ENCODE measurements at places on chromosomes 7 and 10.
A peak's percentile ranks its signal among the peaks of the same experiment; 100 is the strongest.

DNA sequence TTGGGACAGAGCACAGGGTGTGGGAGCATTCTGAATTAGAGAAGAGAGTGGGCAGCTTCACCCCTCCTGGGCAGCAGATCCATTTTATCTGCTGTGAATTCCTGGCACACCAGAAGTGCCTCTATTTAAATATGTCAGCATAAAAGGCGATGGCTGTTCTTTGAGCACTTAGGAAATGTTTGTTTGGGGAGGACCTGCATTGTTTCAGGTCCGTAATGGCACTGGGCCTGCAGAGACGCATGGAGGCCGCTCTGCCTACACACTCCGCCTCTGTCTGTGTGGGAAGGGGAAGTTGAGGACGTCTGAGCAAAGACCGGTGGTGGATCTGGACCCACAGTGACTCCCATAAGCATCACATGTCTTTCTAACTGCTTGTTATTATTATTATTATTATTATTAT, 253.2 kb downstream of the CAMK1D start:
- no peak for DNase-seq

DNA sequence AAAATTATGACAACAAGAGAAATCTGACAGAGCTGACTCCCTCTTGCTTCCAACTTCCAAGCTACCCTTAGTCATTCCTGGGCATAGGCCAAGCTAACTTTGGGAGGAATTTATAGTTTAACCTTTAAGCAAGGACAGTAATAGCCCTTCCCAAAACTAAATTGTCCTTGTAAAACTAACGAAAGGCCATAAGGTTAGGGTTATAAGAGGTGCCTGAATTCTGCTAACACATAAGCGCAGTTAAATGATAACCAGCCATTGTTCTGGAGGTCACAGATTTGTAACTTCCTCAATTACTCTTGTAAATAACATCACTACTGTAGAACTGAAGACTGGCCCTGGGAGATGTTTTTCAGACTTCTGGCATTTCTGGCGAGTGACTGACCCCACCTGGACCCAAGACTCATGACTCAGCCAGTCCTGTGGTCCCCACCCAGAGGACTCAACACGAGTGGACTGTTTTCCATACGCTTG, 481.2 kb downstream of the KCNMA1 start:
- peak; percentile 40 for DNase-seq

DNA sequence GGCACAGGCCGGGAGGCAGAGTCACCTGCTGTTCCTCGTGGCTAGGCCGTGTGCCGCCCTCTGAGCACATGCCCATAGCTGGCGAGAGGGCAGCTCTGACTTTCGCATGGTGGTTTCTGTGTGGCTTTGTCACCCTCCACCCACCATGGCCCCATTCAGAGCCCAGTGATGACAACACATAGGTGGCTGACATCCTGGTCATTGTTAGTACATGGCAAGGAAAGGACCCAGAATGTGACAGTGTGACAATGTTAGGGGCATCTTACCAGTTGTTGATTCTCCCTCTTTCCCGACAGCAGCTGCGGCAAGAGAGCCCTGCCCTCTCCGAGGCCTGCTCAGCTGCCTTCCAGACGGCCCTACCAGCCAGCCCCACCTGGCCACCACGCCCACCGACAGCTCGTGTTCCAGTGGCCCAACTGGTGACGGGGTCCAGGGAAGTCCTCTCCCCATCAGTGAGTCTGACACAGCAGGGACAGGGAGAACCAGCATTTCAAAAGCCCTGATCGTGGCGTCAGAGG, 52.2 kb downstream of the ZNF467 start:
- DNase-seq = no peak

GRCh38 chr7:24158975-24159374, 125.0 kb upstream of the NPY start:
- DNase-seq = peak; percentile 32

DNA sequence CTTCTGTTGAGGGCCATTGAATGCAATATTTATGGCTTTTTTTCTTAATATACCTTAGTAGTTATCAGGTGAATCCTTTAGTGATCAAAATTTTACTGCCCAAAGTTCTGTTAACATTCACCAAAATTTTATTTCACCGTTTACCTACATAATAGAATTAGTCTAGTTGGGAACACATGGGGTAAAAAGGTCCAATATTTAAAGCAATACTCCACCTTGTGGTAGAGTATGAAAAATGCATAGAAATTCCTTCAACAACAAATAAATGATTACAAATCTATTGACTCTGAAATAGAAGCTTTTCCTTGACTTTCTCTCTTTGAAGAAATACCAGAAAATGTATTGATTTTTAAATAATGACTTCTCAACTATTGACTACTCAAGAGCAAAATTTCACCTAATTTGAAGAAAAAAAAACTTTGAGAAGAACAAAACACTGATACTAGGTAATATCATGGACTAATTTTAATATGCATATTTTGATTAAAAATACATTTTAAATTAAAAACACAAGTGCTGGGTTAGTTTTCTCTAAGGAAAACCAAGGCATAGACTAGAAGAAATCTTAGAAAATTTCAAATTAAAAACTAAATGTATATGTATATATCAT, 43.3 kb downstream of the POLR1F start:
- peak; percentile 22 for DNase-seq

GRCh38 chr7:122268101-122268500, 36.4 kb downstream of the FEZF1 start:
- no peak for DNase-seq

DNA sequence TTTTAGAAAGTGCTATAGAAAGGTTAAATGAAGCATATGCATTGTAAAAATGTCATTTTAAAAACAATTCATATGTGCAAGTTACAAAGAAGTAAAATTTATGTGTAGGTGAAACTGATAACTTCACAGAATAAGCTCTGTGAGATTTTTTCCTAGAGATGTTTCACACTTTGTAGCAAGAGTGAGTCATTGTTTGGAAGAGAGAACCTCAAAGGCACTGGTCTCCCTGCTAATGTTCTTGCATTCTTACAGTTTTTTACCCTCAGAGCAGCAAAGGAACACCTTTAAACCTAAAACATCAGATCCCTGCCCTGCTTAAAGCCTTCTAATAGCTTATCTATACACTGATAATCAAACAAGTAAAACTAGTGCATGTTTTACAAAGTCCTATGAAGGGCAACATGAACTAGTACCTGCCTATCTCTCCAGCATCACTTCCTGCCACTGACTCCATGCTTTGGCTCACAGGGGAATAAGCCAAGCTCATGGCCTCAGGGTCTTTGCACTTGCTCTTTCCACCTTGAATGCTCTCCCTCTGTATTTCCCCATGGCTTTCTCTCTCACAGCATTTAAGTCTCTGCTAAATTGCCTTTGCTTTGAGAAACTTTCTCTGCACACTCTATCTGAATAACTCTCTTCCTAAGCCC, 997.0 kb downstream of the GATA3 start:
- DNase-seq = no peak

All from astrocyte of the cerebellum (primary cell).